ENCODE measurements at places on chromosomes 4 and X.
A peak's percentile ranks its signal among the peaks of the same experiment; 100 is the strongest.

DNA sequence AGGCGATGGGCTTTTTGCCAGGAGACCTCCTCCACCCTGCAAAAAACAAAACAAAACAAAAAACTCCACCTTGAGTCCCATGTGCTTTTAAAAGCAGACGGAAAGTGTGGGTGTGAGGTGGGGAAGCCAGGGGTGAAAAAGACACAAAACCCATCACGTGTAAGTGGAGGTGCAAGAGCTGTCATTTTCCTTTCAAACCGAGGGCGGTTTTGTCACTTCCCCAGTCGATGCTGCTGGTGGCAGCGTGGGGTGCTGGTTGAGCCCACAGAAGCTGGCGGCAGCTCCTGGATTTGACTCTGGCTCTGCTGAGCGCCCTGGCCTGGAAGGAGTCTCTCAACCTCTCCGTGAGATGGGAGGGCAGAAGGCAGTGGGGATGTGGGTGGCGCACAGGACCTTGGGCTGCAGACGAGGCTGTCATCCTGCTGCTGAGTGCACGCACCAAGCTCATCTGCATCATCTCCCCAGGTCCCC, 110.0 kb downstream of the PSAPL1 start:
- no peak for DNase-seq

GRCh38 chrX:71053217-71053621, 14.9 kb downstream of the SNX12 start:
- peak; percentile 24 for DNase-seq

DNA sequence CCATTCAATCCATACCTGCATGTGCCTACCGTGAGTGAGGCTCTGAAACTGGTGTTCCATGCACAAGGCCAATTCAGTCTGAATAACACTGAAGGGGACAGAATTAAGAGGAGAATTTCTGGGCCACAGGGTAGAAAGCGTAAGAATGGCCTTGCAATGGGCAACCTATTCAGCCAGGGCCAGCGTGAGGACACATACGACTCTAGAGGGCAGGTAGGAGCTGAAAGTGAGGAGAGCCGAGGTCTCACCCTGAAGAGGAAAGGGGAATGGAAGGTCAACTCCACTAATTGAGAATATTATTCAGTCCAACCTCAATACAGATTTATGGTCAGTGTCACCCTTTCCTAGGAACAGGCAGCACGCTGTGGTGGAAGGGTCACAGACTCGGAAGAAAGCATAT, 202.2 kb downstream of the TRIML1 start:
- no peak for DNase-seq

DNA sequence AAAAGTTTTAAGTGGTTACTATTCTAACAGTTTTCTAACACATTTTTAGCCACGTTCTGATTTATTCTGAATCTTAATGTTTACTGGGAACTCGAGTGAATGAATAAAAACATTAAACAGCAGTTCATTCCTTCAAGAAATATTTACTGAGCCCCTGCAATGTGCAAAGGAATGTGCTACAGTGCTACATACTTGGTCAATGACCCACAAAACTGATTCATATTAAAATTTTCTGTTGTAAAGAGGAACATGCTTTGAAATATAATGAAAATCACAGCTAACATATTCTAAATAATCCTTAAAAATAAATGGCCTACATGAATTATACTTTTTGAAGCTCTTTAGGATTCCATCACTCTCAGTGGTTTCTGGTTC, 78.7 kb downstream of the ARAP2 start:
- no peak for DNase-seq

GRCh38 chrX:68762766-68763165, 66.1 kb upstream of the EFNB1 start:
- DNase-seq, result no peak

GRCh38 chr4:83831588-83831987, 295.7 kb downstream of the GPAT3 start:
- DNase-seq, result no peak

DNA sequence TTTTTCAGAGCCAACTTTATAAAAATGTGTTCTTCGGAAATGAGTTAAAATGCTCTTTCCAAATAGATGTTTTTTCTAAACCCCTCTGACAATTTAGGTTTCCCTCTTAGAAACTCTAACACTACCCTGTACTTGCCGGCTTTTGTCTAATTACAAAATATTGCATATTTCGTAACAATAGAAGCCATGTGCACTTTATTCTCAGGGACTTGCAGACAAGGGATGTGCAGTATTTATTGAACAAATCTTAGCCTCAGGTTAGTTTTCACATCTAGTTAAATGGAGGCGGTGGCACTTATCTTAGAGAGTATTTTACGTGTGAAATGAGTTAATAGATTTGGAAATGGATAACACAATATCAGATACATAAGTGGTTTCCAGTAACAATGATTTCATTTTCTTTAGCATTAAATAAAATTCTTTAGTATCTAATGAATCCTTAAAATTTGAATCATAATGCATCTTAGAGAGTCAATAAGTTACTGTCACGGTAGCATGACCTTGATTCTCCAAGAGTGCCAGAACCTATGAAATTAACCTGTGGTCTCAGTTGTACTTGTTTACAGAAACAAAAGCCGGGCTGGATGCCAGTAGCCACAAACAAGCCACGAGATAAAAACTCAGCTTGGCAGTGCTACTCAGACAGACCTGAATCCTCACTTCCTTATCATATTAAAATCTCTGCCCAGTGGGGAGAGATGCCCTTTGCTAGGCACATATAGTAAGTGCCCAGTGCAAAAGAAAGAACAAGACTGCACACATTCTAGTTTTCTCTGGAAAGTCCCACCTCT, 772 bp upstream of the PABPC4L start:
- no peak for DNase-seq

DNA sequence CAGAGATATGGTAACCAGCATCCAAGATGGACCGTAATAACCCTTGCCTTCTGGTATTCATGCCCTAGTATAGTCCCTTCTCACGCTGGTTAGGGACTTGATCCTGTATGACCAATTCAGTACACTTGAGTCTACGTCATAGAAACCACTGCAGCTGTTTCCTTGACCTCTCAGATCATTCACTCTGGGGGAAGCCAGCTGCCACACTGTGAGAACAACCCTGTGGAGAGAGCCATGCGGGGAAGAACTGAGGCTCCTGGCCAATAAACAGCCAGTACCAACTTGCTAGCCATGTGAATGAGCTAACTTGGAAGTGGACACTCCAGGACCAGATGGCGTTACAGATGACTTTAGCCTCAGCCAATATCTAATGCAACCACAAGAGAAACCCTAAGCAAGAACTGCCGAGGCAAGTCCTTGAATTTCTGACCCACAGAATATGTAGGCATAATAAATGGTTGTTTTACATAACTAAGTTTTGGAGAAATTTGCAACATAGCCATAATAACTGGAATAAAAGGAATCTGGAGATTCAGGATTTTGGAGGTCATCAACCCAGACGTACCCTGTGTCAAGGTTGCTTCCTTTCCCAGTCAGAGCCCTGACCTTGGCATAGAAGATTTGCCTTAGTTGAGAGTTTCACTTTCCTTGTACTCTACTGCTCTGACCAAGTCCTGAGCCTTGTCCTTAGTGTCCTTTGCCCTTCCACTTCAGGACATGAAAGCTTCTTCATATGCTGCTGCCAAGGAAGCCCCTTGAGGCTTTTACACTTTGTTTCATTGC, 87.3 kb upstream of the ZNF81 start:
- peak; percentile 87 for DNase-seq

Data from G401 (cell line).